Stimulated activated naive B cell treated with anti-CD40 and anti-IgM and Interleukin-4, amounts not matched to agents 10 μg/mL and 1 μg/mL and 100 μg/mL, for 72 hours (primary cell): ENCODE measurements at places on chromosomes 5 and 9.

DNA sequence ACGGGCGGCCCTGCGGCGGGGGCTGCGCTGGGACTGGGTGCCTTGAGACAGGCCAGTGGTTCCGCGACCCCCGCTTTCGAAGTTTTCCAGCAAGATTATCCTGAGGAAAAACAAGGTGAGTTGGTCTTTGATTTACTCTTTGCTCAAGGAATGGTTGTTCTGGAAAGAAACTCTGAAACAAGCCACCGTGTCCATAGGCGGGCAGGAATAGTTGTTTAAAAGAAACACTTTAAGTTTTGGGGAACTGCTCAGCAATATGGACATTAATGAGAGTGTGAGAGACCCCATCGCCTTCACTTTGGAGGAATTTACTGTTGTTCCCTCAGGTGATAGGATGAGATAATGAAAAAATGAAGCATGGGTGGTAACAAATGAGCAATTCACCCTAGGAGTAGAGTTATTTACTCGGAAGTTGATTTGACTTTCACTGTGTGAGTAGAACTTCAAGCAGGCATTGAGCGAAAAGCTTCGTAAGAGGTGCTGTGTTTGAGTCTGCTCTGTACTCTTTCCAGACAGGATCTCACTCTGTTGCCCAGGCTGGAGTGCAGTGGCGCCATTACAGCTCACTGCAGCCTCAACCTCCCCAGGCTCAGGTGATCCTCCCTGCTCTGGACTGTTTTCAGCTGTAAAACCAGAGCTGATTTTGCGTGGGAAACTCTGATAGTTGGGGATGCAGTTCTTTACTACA, 1.1 kb downstream of the DMRTA1 start:
- H3K4me1 ChIP-seq, result peaks cover 5% of the 10 kb centered on the region
- H3K36me3 ChIP-seq, result no peaks in the 10 kb centered on the region
- H3K27ac ChIP-seq, result no peak overlapping the region
- peaks cover 28% of the 10 kb centered on the region for H3K27me3 ChIP-seq

DNA sequence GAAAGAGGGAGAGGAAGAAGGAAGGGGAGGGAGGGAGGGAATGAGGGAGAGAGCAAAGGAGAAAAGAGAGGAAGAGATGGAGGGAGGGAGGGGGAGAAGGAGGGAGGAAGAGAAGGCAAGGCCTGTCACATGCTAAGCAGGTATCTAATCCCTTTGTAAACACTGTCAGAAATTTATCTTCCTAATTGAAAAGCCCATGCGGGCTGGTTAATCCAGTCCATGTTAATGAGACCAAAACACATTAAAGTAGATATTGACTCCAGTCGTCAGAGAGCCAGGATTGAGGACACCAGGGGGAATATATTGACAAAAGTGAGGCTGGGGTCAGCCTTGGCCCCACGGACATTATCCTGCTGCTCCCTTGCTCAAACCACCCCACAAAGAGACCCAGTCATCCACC, 37.4 kb upstream of the ALDH1B1 start:
- H3K27me3 ChIP-seq, result peaks cover 4% of the 10 kb centered on the region
- no peak overlapping the region for H3K4me3 ChIP-seq
- H3K27ac ChIP-seq, result no peak overlapping the region

DNA sequence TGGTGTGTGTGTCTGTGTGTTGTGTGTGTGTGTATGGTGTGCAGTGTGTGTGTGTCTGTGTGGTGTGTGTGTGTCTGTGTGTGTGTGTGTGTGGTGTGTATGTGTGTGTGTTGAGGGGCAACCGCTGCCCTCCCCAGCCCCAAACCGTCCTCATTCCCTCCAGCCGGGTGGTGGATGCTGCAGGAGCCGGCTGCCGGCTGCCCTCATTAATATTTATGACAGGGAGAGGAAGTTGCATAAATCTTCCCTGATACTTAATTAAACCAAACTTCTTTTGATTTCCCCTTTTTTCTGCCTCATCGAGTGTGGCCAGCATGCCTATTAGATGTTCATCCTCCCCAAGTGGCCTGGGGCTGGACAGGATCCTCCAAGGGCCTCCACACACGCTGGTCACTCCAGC, 121.4 kb upstream of the MVB12B start:
- no peak overlapping the region for H3K27ac ChIP-seq
- peaks cover 2% of the 10 kb centered on the region for H3K4me1 ChIP-seq
- peaks cover 3% of the 10 kb centered on the region for H3K36me3 ChIP-seq
- H3K4me3 ChIP-seq, result no peak overlapping the region
- no peak for DNase-seq

DNA sequence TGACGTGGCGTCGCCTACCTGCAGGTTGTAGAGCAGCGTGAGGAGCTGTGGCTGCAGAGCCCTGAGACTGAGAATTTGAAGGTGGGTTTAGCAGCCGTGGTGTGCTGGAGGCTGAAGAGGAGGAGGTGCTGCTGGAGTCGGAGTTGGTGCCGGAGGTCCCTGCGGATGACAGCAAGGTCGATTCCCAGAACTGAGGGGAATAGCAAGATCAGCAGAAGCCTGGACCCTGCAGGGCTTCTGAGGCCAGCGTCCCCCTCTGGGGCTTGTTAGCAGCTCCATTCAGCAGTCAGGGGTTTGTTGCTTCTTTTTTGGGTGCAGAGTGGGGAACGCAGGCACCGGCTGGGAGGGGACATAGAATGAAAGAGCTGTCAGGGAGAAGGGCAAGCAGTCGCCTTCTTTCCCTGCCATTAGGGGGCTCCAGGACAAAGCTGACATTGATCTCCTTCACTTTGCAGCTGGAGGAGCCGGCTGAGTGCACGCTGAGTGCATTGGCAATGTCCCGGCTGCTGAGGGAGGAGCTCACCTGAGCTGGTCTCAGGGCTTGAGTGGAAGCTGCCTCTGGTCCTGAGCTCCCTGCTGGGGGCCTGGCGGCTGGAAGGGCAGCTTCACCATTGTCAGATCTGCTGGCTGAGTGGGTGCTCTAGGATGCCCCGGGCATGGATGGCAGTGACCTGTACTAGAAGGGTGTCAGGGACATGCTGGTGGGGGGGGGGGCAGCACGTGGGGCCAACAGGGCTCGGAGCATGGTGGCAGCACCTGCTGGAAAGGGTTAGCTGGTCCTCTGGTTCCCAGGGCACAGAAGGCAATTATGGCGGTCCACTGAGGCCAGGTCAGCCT, 20.8 kb downstream of the OBP2B start:
- H3K27ac ChIP-seq, result peak overlapping the region; percentile 37
- no peak overlapping the region for H3K4me3 ChIP-seq
- H3K27me3 ChIP-seq, result peaks cover 40% of the 10 kb centered on the region

DNA sequence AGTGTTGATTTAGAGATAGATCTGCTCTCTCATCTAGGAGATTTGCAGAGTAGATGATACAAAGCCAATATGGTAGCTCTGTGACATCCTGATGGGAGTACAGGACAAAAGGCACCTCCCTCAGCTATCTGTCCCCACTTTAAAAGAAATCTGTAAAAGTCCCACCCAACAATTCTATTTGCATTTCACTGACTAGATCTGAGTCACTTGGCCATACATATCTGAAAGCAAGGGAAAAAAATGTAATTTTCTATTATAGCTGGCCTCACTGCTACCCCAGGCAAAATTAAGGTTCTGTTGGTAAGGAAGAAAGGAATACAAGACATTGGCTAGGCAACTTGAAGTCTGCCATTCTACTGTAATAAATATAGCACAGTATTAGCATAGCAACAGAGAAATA, 96.2 kb upstream of the RNF180 start:
- no peak for DNase-seq
- H3K4me1 ChIP-seq, result no peaks in the 10 kb centered on the region
- H3K27ac ChIP-seq, result no peak overlapping the region
- no peaks in the 10 kb centered on the region for H3K27me3 ChIP-seq

DNA sequence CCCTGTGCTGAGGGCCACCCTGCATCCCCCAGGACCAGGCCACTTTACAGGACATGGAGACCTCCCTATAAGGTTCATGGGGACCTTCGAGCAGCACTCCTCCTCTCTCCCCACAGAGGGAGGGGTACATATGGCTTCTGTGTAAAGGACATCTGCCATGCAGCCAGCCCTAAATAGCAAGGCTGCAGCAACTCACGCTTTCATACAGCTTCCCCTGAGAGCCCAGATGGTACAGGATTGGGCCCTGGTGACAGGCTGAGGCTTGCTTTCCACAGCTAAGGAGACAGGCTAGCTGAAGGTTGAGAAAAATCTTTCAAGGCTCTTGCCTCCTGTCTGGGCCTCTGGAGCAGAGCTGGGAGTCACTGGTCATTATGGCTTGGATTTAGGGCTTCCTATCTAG, 147.0 kb upstream of the ZNF366 start:
- peaks cover 9% of the 10 kb centered on the region for H3K27me3 ChIP-seq
- no peak overlapping the region for H3K4me3 ChIP-seq
- no peak for DNase-seq
- H3K27ac ChIP-seq, result no peak overlapping the region
- H3K36me3 ChIP-seq, result no peaks in the 10 kb centered on the region
- H3K4me1 ChIP-seq, result no peaks in the 10 kb centered on the region

- H3K4me1 ChIP-seq, result no peaks in the 10 kb centered on the region
- H3K27me3 ChIP-seq, result no peaks in the 10 kb centered on the region
- DNase-seq, result no peak
- H3K4me3 ChIP-seq, result no peak overlapping the region
- no peaks in the 10 kb centered on the region for H3K36me3 ChIP-seq
- H3K27ac ChIP-seq, result no peak overlapping the region
Observed at GRCh38 chr5:107428303-107428813, 242.4 kb downstream of the EFNA5 start.

GRCh38 chr5:112005623-112005930, 248.6 kb upstream of the NREP start:
- H3K36me3 ChIP-seq, result no peaks in the 10 kb centered on the region
- no peak for DNase-seq
- peaks cover 5% of the 10 kb centered on the region for H3K27me3 ChIP-seq
- no peak overlapping the region for H3K4me3 ChIP-seq

GRCh38 chr9:129145841-129146292, 32.2 kb downstream of the IER5L start:
- no peaks in the 10 kb centered on the region for H3K27me3 ChIP-seq
- peaks cover 53% of the 10 kb centered on the region for H3K36me3 ChIP-seq
- H3K4me3 ChIP-seq, result no peak overlapping the region
- H3K4me1 ChIP-seq, result peaks cover 40% of the 10 kb centered on the region
- peak overlapping the region; percentile 42 for H3K27ac ChIP-seq

GRCh38 chr5:38466424-38467189, 89.8 kb downstream of the LIFR start:
- H3K4me1 ChIP-seq, result no peaks in the 10 kb centered on the region
- DNase-seq, result no peak
- no peak overlapping the region for H3K4me3 ChIP-seq
- H3K27me3 ChIP-seq, result peaks cover 18% of the 10 kb centered on the region
- no peak overlapping the region for H3K27ac ChIP-seq

GRCh38 chr5:97141031-97141430, 1.4 kb downstream of the LIX1 start:
- no peak overlapping the region for H3K4me3 ChIP-seq
- H3K27me3 ChIP-seq, result no peaks in the 10 kb centered on the region
- H3K36me3 ChIP-seq, result no peaks in the 10 kb centered on the region
- DNase-seq, result no peak
- H3K4me1 ChIP-seq, result peaks cover 4% of the 10 kb centered on the region

GRCh38 chr5:111198281-111198966, 25.8 kb upstream of the CAMK4 start:
- H3K36me3 ChIP-seq, result no peaks in the 10 kb centered on the region
- H3K4me3 ChIP-seq, result no peak overlapping the region
- no peak for DNase-seq
- H3K4me1 ChIP-seq, result no peaks in the 10 kb centered on the region

DNA sequence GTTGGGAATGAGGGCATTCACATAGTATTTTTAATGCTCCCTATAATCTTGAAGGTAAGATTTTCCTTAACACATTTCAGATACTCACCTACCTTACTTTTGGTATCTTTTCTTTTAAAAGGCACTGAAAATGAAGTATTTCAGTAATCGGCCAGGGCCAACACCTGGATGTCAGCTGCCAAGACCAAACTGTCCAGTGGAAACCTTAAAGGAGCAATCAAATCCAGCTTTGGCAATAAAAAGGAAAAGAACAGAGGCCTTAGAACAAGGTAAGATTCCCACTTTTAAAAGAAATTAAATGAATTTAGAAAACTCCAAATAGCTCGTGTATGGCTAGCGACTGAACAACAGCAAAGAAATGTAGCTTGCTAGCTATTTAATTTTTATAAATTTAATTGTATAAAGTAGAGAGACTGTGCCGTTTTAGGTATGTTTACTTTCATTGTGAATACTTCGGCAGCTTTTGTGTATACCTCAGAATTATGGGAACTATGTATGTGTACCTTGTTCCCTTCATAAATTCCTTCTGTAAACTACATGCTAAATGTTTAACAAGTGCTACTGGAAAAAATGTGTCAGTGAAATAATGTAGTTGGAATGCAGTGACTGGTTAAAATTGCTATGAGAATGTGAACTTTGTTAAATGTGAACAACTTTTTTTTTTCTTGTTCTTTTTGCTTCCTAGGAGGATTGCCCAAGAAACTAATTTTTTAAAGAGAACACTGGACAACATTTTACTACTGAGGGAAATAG, 41.9 kb downstream of the CDK7 start:
- no peak for DNase-seq
- peaks cover 28% of the 10 kb centered on the region for H3K36me3 ChIP-seq
- no peak overlapping the region for H3K27ac ChIP-seq
- H3K4me3 ChIP-seq, result no peak overlapping the region

DNA sequence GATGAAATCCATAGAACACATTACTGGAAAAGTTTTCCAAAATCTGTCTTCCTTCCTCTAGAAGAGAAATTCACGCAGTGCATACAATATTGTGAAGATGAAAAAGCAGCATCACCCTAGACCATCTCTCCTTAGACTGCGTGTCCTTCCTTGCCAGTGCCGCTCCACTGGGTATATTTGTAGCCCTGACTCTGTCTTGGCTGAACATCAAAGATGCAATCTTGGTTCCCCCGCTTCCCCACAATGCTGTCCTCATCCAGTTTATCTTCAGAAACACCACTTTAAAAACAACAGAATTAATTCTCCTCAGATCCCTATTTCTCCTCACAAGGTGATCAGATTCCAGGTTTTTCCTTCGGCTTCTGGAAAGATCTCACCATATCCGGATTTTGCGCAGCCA, 53.9 kb downstream of the ROR2 start:
- peaks cover 25% of the 10 kb centered on the region for H3K27me3 ChIP-seq
- H3K4me3 ChIP-seq, result no peak overlapping the region
- no peak overlapping the region for H3K27ac ChIP-seq

GRCh38 chr9:91727316-91727861, 222.6 kb downstream of the ROR2 start:
- no peaks in the 10 kb centered on the region for H3K36me3 ChIP-seq
- peak; percentile 47 for DNase-seq
- H3K27me3 ChIP-seq, result no peaks in the 10 kb centered on the region
- H3K27ac ChIP-seq, result peak overlapping the region; percentile 81
- H3K4me3 ChIP-seq, result no peak overlapping the region
- H3K4me1 ChIP-seq, result peaks cover 13% of the 10 kb centered on the region

GRCh38 chr9:2595973-2596372, 25.6 kb upstream of the VLDLR start:
- peaks cover 19% of the 10 kb centered on the region for H3K27me3 ChIP-seq
- no peak overlapping the region for H3K4me3 ChIP-seq
- no peak for DNase-seq

DNA sequence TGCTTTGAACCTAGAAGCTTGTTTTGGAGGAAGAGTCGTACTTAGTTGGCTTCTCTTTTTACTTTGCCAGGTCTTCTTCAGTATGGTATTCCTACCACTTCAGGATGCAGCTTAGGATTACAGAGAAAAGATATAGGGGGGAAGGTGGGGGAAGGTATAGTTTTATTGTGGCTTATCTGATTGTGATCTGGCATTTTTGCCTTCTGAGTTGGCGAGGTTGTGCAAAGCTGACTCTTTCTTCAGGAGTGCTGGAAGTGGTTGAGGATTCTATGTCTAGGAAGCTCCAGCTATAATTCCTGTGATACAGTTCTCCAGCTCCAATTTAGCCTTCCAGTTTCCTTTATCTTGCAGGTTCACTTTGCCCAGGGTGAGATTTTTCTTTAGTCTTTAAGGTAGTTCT, 7.0 kb downstream of the CDC42SE2 start:
- H3K27ac ChIP-seq, result peak overlapping the region; percentile 62
- peak overlapping the region; percentile 22 for H3K4me3 ChIP-seq
- peaks cover 14% of the 10 kb centered on the region for H3K36me3 ChIP-seq
- DNase-seq, result no peak
- H3K27me3 ChIP-seq, result no peaks in the 10 kb centered on the region
